ENCODE measurements at places on chromosomes 13 and 19.

- no peak for DNase-seq
These were observed 12.1 kb upstream of the LGALS14 start for GRCh38 chr19:39692166-39692565.

DNA sequence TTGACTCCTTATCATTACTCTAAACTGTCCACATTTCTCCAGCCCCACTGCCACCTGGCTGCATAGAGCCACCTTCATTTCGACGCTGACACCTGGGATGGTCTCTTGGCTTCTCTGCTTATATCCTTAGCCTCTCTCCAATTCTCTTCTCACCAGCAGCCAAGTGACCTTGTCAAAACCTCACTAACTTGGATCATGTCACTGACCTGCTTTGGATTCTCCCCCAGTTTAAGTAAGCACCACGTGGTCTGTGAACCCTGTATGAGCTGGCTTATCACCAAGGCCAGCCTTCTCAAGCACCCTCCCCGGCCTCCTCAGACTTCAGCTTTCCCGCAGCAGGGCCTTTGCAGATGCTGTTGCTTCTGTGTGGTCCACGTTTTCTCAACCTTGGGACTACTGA, 12.3 kb upstream of the GGACT start:
- no peak for DNase-seq

GRCh38 chr13:114130837-114131582, 1.4 kb downstream of the RASA3 start:
- DNase-seq = peak; percentile 66

- no peak for DNase-seq
These were observed 526 bp downstream of the NFIX start for GRCh38 chr19:12995596-12996405.

DNA sequence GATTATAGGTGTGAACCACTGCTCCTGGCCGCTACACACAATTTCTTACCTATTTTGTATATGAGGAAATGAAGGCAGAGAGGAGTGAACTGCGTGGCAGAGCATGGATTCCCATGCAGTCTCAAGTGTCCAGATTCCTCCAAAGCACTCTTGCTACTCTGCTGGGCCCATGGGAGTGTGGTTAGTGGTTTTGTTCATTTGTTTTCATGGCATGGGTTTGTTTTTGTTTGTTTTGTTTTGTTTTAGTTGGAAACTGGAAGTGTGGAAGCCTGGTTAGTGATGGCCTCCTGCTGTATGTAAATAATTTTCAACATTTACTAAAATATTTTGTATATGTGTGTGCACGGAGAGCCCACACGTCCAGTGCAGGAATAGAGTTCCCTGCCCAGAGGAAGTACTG, 61.3 kb upstream of the LRCH1 start:
- DNase-seq = no peak

DNA sequence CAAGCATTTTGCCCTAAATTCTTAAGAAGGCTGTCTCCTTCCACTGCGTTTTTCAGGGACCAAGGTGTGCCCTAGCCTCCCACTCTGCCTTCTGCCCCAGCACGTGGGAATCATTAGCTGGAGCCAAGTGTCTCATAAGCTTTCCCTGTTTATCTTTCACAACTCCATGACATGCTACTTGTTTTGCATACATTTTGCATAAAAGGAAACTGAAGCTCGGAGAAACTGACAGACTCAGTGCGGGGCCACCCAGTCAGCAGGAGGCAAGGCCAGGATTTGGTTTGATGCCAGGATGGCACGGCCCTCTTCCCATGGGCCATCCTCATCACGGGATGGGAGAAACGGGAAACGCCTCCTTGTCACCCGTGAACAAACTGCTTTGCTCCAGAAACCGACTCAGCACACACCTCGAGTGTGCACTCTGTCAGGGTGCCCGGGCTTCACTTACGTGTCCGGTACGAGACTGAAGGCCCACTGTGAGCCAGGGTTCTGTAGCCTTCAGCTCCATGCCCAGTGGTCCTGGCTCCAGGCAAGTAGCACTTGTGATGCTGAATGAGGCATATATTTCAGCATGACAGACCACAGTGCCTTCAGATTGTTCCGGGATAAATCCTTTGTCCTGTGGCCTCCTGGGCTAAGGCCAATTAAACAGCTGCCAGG, 9.6 kb downstream of the CEBPA start:
- DNase-seq = peak; percentile 89

DNA sequence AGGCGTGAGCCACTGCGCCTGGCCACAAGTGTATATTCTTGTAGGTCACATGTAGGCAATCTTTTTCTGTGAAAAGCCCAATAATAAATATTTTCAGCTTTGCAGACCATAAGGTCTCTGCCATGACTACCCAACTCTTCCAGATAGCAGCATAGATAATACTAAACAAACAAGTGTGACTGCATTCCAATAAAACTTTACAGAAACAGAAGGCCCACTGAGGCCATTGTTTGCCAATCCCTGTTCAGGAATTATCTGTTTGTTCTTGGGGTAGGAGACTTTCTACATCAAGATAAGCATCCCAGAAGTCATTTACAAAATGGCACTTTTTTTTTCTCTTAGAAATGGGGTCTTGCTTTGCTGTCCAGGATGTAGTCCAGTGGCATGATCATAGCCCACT, 2.8 kb upstream of the ZNF329 start:
- no peak for DNase-seq

DNA sequence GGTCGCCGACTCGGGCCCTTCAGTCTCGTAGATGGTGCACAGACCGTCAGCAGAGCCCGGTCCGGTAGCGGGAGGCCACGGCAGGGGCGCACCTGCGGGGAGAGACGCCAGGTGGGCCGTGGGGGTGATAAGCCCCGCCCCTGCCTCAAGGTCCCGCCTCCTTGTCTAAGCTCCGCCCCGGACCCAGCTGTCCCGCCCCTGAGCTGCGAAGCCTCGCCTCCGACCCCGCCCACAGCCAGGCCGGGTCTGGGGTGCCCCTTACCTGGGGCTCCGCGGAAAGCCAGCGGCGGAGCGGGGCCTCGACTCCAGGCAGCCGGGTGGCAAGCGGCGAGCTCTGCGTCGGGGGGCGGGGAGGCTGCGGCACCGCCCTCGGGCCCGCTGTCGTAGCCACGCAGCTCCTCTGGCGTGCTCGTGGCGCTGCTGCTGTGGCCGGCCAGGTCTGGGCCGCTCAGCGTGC, 4.7 kb downstream of the PRR36 start:
- peak; percentile 18 for DNase-seq

- DNase-seq = no peak
These were observed 1730.1 kb upstream of the PRR20A start for GRCh38 chr13:55410398-55411330.

DNA sequence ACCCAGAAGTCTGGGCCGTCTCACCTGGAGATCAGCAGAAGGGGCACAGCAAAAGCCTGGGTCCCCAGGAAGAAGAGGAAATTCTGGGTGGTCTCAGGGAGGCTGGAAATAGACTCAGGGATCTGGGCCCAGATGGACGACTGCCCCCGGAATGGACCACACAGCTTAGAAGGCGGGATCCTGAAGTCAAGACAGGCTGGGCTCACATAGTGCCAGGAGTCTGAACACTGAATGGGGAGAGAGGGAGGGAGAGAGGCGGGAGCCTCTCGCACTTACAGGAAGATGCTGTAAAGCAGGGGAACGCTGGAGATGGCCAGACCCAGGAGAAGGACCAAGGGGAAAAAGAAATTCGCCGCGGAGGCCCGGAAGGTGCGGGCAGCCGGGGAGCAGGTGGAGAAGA, 1.3 kb upstream of the LENG1 start:
- DNase-seq = no peak

GRCh38 chr13:36342715-36343114, 3.5 kb downstream of the SPART start:
- no peak for DNase-seq

DNA sequence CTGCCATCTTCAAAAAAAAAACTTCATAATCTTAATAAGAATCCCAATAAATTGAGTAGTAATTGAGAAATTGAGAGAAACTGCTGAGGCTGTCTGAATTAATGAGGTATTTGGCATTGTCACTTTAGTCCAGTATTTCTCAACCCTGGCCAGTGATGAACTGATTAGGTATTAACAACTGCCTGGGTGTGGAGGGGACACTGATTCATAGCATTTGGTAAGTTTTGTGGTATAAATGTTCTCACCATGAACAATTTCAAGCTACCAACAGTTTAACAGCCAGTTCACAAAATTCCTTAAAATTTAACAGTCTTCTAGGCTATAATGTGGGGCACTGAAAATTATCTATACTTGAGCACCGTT, 18.3 kb downstream of the GPC6 start:
- no peak for DNase-seq

DNA sequence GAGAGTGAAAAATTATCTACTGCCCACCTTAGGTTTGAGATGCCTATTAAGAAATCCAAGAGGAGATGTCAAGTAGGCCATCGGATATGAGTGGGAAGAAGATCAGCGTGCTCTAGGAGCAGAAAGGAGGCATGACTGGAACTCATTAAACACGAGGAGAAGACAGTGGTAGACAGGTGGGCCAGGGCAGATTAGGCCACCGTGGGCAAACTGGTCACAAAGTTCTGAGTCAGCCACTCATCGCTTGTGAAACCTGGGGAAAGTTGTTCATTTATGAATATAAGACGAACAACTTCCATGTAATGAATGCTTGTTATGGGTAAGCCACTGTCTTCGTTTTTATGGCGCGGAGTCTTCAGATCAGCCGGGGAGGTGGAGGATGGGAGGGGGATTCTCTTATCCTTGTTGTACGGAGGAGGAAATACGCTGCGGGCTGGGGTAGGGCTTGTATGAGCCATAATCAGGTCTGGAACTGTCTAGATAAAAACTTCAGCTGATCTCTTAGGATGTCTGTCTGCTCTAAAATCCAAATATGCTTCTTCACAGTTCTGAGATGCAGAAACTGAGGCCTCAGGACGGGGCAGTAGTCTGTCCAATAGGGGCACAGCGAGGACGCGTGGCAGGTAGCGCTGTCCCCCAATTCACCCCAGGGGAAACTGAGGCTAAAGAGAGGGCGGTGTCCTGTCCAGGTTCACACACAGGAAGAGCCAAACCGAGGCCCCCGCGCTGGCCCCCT, 1.1 kb upstream of the ZNF444 start:
- peak; percentile 30 for DNase-seq

All from CD14-positive monocyte (primary cell).